HT-29 (cell line): ENCODE measurements at places on chromosomes 7 and 10. TPM values are rescaled to one million over a fixed set of nuclear protein-coding genes. Genes with fewer than 3 reads are reported as not detected.

The UBE2H gene
- 96.5 and 96.8 TPM in 2 replicates for total RNA-seq

The SEMA3E gene
- 5.6 and 5.7 TPM in 2 replicates for total RNA-seq

The TMEM236 gene
- not detected in 2 replicates for total RNA-seq

The NKX2-3 gene
- not detected in 2 replicates for total RNA-seq

The GIMAP8 gene
- total RNA-seq: not detected in 2 replicates

The MYO3A gene
- not detected in 2 replicates for total RNA-seq

The AKR1C4 gene
- 0.29 TPM in 1 of 2 replicates, not detected in the other for total RNA-seq

The RAMP3 gene
- total RNA-seq: not detected in 2 replicates
